CD4-positive, alpha-beta T cell treated with Interleukin-2 at 100 ng/mL for 4 hours (primary cell): ENCODE measurements at places on chromosomes 13 and 19.

DNA sequence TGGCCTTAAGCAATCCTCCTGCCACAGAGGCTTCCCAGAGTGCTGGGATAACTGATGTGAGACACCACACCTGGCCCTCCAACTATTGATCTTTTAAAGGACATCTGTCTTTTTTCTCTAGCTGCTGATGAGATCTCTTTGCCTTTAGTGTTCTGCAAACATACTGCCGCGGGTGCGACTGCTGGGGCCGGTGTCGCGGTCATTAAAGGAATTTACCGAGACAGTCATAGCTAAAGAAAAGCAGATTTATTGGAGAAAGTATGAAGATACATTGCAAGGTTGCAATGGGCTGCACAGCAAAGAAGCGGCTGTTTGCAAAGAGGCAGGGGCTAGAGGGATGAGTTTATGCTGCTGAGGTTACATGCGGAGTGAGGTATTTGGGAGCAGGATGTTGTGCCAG is 31.2 kb upstream of the LRRC4B start:
- no peak for DNase-seq

DNA sequence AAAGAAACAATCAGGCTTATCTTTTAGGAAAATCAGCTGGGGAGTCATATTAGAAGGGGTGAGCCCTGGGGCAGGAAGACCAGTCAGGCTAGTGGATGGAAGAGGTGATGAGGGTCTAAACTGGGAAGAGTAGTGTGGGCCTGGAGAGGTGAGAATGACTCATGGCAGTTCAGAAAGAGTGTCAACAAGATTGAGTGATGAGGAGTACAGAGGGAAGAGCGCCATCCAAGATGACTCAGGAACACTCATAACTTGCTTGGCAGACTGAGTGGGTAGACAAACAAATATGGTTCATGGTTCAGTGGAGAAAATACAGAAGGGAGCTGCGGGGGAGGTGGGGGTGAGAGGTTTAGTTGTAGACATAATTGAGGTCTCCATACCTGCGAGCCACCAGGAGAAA is 17.3 kb upstream of the CLDN10 start:
- no peak for DNase-seq

- no peak for DNase-seq
These were observed 21.9 kb downstream of the ONECUT3 start for GRCh38 chr19:1774989-1775772.

DNA sequence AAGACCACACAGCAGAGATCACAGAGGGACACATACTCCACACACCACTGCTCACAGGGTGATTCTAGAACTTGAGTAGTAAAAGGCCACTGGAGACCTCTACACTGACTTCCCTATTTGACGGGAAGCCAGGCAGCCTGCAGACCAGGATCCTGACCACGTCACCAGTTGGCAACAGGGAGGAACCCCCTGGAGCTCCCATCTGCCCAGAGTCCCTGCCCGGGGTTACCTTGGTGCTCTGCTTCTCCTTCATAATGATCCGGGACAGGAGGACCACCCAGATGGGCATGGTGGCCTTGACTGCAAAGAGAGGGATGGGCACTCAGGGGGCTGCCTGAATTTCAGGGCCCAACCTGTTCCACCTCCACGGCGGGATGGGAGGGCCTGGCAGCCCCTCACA is 932 bp downstream of the SLC35E1 start:
- no peak for DNase-seq

- no peak for DNase-seq
These were observed 86.7 kb upstream of the TPP2 start for GRCh38 chr13:102510072-102510471.

GRCh38 chr19:34145741-34146202 is 26.5 kb upstream of the LSM14A start:
- DNase-seq = peak; percentile 71

DNA sequence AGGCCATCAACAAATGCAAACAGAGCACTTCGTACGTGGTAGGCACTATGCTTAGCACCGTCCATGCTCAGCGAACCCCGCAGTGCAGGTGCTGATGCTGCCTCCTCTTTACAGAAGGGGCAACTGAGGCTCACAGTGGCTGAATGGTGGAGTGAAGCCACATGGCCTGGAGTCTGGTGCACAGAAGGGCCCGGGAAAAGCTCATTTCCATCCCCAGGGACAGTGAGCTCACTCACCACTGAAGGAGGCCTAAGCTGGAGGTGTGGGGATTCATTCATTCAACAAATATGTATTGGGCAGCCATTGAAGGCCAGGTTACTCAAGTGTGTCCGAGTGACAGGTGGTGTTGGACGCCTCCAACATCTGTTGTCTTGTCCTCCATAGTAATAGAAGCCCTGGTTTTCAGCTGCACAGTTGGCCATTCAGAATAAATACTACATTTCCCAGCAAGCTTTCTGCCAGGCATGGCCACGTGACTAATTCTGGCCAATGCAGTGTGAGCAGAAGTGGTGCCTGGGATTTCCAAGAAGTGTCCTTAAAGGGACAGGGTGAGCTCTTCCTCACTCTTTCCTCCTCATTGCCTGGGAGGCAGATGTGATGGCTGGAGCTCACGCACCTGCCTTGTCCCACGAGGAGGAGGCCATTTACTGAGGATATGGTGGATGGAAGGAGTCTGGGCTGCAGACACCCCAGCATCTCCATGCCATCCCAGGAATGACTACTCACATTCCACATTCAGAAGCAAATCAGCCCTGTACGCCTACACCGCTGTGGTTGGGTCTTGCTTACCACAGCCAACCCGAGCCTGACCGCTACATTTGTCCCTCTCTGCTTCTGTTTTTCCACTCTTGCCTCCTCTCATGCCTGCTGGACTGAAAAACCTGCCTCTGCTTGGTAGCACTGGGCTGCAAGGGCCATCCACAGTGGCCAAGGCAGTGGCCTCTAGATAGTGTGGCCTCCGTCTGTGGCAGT is 2.3 kb upstream of the ZNRF4 start:
- DNase-seq = no peak

- DNase-seq = peak; percentile 77
These were observed 2.3 kb upstream of the STRN4 start for GRCh38 chr19:46748325-46749109.

DNA sequence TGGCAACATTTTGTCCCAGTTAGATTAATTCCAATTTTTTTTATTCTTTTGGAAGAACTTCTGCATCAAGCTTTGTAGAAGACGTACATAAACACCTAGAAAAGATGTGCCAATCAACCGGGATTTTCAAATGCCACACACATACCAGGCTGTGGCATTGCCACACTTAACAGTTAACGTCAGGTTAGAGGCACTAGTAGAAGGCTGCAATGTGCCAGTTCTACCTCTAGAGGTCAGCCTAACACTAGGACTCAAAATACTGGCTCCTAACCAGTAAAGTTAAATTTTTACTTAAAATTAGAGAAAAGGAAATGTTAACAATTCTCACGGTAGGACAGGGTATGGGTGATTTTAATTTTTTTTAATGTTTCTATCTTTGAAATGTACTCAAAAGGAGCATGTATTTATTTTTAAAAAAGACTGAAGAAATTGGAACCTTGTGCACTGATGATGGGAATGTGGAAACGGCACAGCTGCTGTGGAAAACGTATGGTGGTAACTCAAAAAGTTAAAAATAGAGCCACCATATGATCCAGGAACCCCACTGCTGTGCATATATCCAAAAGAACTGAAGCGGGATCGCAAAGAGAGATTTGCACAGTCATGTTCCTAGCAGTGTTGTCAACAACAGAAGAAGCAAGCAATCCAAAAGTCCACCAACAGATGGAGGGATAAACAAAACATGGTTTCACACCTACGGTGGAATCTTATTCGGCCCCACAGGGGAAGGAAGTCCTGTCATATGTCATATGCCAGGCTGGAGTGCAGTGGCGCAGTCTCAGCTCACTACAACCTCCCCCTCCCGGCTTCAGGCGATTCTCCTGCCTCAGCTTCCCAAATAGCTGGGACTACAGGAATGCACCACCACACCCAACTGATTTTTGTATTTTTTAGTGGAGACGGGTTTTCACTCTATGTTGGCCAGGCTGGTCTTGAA is 30.3 kb downstream of the CRYL1 start:
- DNase-seq = peak; percentile 82

DNA sequence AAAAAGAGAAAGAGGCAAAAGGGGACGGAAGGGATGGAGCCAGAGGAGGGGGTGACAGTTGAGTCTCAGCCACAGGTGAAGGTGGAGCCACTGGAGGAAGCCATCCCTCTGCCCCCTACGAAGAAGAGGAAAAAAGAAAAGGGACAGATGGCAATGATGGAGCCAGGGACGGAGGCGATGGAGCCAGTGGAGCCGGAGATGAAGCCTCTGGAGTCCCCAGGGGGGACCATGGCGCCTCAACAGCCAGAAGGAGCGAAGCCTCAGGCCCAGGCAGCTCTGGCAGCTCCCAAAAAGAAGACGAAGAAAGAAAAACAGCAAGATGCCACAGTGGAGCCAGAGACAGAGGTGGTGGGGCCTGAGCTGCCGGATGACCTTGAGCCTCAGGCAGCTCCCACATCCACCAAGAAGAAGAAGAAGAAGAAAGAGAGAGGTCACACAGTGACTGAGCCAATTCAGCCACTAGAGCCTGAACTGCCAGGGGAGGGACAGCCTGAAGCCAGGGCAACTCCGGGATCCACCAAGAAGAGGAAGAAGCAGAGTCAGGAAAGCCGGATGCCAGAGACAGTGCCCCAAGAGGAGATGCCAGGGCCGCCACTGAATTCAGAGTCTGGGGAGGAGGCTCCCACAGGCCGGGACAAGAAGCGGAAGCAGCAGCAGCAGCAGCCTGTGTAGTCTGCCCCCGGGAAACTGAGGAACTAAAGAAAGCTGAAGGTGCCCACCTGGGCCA is 2.5 kb downstream of the POLR1G start:
- DNase-seq = no peak

- no peak for DNase-seq
These were observed 21.0 kb downstream of the COMP start for GRCh38 chr19:18769989-18770528.

GRCh38 chr13:98157188-98157587 is 14.3 kb downstream of the FARP1 start:
- DNase-seq = no peak

GRCh38 chr13:39788102-39788501 is 132.6 kb downstream of the COG6 start:
- no peak for DNase-seq

GRCh38 chr13:95505265-95505664 is 47.3 kb upstream of the CLDN10 start:
- DNase-seq = no peak

DNA sequence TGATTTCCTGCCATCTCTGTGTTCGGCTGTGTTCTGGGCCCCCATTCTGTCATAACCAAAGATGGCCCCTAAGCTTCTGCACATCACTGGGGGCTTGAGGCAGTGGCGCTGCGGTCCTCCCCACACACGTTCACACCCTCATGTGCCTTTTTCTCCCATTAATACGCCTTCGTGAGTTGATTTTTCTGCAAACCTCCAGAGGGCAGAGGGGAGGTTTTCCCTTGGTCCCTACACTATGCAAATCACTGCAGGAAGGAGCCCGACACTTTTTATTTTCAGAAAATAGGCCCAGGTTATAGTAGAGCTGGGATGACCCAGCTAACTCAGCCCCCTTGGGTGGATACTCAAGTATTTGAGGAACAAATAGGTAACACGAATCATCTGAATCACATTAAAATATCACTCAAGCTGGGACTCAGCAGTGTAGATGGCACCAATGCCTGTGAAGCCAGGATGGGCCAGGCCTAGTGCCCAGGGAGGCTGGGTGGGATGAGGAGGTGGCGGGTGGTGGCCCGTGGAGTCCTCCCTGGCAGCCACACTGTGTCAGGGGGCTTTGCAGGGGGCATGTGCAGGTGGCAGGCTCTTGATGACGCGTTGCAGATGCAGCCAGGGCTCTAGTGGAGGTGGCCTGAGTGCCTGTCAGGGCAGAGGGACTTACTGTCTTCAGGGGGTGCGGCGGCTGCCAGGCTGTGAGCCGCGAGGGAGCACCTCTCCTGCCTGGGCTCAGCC is 234.3 kb downstream of the TEX29 start:
- DNase-seq = no peak

DNA sequence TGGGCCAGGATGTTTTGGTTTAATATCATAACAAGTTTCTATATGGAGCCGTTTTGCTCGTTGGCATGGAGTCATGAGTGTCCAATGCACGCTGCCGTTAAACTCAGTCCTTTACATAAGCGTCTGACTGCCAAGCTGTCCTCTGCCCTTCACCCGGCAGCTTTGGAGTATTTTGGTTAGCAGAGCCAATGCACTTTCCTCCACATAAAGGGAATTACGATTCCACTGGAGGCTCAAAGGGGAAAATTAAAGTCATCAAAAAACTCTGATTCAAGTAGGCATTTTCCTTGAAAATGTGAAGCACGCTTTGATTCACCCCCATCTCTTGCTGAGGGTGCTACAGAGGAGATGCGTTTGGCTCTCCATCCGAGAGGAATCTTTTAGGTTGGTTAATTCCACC is 144.4 kb upstream of the ARGLU1 start:
- no peak for DNase-seq

- DNase-seq = peak; percentile 100
These were observed 264 bp upstream of the PRMT1 start for GRCh38 chr19:49676784-49677230.

GRCh38 chr19:45920458-45920857 is 5.9 kb upstream of the NANOS2 start:
- DNase-seq = no peak

- no peak for DNase-seq
These were observed 1637.4 kb downstream of the PCDH9 start for GRCh38 chr13:65592731-65593130.

GRCh38 chr13:63351081-63351480 is 1935.4 kb upstream of the PCDH20 start:
- no peak for DNase-seq
